ENCODE measurements at places on chromosomes 7 and 10. TPM values are rescaled to one million over a fixed set of nuclear protein-coding genes. Genes with fewer than 3 reads are reported as not detected.

HGF gene
- total RNA-seq: 13.2 TPM

SMKR1 gene
- not detected for total RNA-seq

PNLIPRP1 gene
- total RNA-seq: not detected

NPSR1 gene
- not detected for total RNA-seq

EMX2 gene
- not detected for total RNA-seq

HOXA13 gene
- total RNA-seq: not detected

TACR2 gene
- total RNA-seq: 0.16 TPM

HOXA1 gene
- 0.09 TPM for total RNA-seq

ZNF425 gene
- total RNA-seq: 0.71 TPM

CFTR gene
- total RNA-seq: 1.0 TPM

TDRD1 gene
- total RNA-seq: 0.15 TPM

HEPACAM2 gene
- total RNA-seq: not detected

PLAU gene
- total RNA-seq: 0.98 TPM

TCTN3 gene
- 24.3 TPM for total RNA-seq

All from right lobe of liver (tissue), 6 donors.